Heart right ventricle (tissue), 16 donors: ENCODE measurements at places on chromosomes 6 and 20.

DNA sequence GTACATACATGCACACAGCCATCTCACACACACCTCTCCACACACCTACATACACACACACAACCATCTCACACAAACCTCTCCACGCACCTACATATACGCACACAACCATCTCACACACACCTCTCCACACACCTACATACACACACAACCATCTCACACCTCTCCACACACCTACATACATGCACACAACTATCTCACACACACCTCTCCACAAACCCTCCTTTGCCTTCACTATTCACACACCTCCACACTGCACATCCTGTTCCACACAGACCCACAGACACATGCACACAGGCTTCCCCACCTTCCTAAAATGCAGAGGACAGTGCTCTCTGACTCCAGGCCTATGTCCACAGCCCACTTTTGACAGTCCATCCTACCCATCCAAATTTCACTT is 16.3 kb upstream of the NINL start:
- H3K4me1 ChIP-seq = no peaks in the 10 kb centered on the region
- no peak overlapping the region for H3K27ac ChIP-seq
- H3K27me3 ChIP-seq = no peaks in the 10 kb centered on the region
- no peaks in the 10 kb centered on the region for H3K36me3 ChIP-seq
- H3K4me3 ChIP-seq = no peak overlapping the region

DNA sequence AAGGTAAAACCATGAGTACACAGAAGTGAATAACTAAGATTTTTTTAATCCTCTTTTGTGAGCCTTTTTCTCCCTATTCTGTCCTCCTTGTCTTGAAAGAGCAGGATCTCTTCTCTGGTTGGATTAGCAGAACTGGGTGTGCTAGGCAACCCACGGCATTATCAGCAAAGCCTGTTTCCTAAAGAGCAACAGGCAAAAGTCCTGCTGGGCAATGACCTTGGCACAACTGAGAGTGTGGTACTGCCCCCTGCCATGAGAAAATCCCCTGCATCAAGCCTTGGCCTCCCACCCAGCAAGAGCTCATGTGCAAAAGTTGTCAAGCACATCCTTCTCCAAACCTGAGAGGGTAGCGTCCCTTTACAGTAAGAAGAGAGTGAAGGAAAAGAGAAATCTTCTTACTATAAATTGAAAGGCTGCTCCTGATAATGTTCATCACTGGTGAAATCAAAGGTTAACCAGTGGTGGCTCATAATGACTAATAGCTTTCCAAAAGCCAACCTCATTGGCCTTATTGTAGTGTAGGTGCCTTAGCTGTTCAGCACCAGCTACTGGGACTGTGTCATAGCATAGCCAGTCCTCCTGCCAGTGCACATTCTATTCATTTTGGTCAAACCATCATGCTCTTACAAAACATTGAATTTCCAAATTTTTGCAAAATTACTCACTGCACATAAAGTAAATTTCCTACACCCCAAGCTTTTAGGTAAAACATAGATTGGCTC is 17.1 kb downstream of the KIF6 start:
- H3K4me3 ChIP-seq = no peak overlapping the region
- H3K36me3 ChIP-seq = no peaks in the 10 kb centered on the region
- no peaks in the 10 kb centered on the region for H3K4me1 ChIP-seq
- no peak overlapping the region for H3K27ac ChIP-seq

DNA sequence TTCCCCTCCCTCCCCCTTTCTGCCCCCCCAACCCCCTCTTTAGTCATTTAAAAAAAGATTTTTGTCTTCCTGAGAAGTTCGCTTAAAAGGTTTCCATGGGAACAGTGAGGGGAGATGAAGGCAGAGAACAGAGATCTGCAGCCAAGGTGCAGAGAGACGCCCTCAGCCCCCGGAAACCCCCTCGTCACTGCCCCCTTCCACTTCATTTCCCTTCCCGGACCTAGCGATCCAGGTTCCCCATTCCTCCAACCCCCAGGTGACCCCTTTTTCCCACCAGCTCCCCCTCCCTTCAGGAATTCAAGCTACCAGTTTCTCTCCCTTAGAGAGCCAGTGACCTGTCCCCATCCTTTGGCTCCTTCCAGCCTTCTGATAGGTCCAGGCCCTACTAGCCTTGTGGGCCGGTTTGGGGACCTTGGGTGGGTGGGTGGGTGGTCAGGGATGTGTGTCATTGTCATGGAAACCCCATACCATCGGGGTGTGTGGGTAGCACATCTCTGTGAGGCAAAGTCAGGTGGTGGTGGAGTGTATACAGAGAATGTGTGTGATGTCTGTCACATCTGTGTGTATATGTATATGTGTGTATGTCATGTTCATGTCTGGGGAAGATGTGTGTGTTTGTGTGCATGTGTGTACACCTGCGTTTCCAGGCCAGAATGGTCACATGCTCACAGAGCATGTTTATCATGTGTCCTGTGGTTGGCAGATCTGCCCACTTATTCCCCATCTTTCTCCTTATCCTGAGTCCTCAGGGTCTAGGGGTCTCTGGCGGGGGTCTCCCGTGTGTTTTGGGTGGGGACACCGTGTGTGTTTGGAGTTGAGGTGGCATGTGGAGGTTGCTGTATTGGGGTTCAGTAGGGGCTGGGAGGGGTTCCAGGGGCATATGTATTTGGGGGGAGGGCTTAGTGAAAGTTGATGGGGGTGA is 7.0 kb downstream of the SYNGAP1 start:
- peak overlapping the region; percentile 57 for H3K4me3 ChIP-seq
- H3K4me1 ChIP-seq = peaks cover 18% of the 10 kb centered on the region
- DNase-seq = no peak
- H3K27ac ChIP-seq = peak overlapping the region; percentile 93

DNA sequence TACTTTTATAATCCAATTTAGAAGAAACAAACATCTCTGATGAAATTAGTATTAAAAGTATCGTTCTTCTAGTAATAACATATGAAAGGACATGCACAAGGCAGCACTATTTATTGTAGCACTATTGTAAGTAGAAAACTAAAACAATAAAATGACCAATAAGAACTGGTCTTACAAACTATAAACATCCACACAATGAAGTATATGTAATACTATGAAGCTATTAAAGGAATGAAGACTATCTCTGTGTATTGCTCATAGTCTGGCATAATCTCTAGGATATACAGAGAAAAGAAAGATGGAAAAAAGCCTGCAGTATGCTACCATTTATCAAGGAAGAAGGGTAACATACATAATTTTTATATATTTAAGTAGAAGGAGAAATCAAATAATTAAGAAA is 16.7 kb downstream of the LCA5 start:
- H3K27me3 ChIP-seq = no peaks in the 10 kb centered on the region
- H3K4me1 ChIP-seq = peaks cover 5% of the 10 kb centered on the region
- no peak overlapping the region for H3K27ac ChIP-seq
- no peaks in the 10 kb centered on the region for H3K36me3 ChIP-seq
- no peak overlapping the region for H3K4me3 ChIP-seq
- DNase-seq = no peak

DNA sequence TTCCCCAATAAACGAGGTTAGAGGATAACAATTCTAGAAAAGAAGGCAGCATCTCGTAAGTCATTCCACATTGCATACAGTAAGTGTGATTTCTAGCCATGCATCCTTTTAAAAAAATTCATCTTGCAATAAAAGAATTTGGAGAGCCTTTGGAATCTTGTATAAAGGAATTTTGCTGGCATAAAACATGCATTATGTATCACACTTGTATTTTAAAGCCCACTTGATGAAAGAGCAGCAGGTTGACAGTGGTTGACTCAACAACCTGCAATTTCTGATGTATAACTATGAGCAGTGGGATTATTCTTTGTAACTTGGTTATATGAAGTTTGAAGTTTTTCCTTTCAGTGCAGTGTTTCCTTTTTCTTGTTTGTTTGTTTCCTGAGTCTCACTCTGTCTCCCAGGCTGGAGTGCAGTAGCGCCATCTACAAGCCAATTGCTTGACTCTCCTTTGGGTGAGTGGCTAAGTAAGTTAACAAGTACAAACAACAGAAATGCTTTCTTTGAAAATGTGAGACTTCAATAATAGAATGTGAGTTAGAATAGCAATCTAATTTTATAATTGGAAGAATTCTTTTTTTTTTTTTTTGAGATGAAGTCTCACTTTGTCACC is 39.9 kb downstream of the JARID2 start:
- no peaks in the 10 kb centered on the region for H3K27me3 ChIP-seq
- H3K36me3 ChIP-seq = no peaks in the 10 kb centered on the region
- H3K4me3 ChIP-seq = no peak overlapping the region
- no peak overlapping the region for H3K27ac ChIP-seq

- H3K27me3 ChIP-seq = no peaks in the 10 kb centered on the region
- no peaks in the 10 kb centered on the region for H3K4me1 ChIP-seq
- no peak overlapping the region for H3K4me3 ChIP-seq
- DNase-seq = peak; percentile 38
Observed at GRCh38 chr20:24160563-24161281, 172.1 kb upstream of the GGTLC1 start.

GRCh38 chr6:131197716-131198115 is 62.4 kb downstream of the AKAP7 start:
- no peaks in the 10 kb centered on the region for H3K36me3 ChIP-seq
- DNase-seq = no peak
- no peaks in the 10 kb centered on the region for H3K4me1 ChIP-seq
- H3K4me3 ChIP-seq = no peak overlapping the region
